ENCODE measurements at places on chromosomes 3 and 15.

DNA sequence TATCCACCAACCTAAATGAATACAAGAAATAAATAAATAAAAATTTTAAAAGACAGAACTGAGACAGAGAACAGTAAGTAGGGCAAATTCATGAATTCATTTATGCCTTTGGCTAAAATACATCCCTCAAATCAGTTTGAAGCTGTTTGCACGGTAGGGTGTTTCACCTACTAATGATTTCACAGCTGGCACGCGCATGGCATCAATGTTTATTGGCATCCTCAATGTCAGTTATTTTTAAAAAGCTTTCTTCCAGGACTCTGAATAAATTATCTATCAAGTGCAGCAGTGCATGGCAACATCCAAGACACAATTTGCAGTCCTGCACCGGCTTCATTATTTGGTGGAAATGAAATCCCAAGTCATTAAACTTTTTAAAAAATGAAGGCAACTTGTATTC lies 985.2 kb upstream of the ROBO1 start:
- DNase-seq, result no peak

- no peak for DNase-seq
Measured at GRCh38 chr3:185685231-185686035, 99.3 kb downstream of the SENP2 start.

GRCh38 chr3:182327196-182327681 lies 466.1 kb upstream of the ATP11B start:
- peak; percentile 42 for DNase-seq

DNA sequence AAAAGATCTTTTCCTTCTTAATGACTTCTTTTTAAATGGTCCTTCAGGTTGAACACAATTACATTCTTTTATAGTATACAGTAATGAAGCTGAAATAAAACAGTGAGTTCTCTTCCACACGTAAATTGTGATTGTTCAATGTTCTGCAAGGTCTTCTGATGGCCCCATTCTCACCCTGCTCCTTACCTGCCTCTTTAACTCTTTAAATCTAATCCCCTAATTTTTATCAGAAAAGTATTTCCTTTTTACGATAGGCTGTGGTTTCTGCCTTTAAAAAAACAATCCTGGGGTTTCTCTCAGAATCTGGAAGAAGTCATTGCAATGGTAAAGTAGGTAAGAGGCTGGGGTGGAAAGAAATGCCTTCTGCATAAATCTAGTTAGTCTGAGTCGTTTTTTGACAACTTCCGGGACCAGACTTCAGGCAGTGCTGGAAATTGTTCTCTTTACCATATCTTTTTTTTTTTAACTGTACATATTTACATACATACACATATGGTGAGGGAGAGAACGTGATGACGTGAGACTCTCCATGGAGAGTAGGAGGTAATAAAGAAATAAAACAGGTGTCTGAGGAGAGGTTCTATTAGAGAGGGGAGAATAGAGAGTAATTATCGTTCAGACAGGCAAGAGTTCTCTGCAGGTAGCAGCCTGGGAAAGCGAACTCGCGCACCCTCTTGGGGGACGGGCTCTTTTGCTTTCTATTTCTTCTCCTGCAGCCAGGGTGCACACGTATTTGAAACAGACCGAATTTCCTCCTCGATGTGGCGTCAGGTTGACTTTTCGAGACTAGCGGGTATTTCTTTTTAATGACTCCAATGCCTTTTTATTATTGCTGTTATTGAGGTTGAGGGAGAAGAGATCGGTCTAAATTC lies at the start of gene SIDT1:
Gene SIDT1 (plus strand): TSS at position 730 of the 872 bp plus-strand sequence. CDS start 467 bp downstream, outside the sequence.
- no peak for DNase-seq

DNA sequence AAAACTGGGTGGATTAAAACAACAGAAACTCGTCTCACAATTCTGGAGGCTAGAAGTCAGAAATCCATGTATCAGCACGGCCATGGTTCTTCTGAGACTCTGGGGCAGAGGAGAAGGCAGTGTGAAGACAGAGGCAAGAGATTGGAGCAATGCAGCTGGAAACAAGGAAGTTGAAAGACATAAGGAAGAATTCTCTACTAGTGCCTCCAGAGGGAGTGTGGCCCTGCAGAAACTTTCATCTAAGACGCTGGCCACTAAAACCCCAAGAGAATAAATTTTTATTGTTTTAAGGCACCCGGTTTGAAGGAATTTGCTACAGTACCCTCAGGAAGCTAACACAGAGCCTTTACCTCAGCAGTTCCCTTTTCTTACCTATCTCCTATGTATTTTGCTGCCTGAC lies 1012.2 kb upstream of the CADM2 start:
- no peak for DNase-seq

- no peak for DNase-seq
Measured at GRCh38 chr3:140292684-140293083, 357.7 kb downstream of the CLSTN2 start.

DNA sequence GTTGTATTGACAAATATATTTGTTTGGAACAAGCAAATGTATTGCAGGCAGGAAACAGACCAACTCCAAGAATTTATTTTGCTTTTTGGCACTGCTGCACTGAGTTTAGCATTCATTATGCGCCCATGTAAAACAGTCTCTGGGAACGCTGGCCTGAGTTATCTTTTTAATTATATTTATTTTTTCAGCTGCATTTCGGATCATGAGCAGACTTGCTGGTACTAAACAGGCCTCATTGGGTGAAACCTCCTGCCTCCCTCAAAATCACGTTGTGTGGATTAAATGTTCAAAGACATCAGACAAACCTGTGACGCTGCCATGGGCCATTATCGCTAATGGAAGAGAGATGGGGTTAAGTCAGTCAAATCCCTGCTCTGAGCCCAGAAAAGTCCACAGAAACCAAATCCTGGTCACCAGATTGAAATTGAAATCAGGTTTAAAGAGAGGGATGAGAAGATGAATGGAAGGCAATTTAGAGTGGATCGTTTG lies 511.1 kb upstream of the PROK2 start:
- DNase-seq, result no peak

DNA sequence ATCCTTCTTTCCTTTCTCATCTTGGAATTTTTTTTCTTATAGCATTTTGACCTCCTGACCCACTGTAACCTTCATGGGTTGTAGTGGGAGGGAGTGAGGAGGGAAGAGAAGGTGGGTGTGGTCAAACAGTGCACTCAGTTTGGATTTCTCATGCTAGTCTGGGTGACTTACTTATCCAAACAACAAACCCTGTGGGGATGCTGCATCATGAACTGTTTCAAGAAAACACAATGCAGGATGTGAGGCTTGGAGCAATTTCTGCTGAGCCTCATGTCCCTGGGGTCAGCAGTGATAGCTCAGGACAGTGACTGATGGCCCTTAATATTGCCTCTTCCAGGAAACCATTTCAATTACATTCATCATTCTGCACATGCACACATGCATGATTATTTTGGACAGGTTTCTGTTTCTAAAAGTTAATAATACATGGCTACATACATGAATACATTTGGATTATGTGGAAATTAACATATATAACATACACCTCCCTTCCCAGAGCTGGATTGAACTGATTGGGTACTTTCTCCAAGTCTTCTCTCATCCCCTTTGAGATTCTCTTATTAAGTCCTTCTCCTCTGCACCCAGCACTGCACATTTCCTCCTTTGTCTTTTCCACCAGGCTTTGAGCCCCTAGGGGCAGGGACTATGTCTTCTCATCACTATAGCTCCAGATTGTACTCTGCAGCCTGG lies 61.2 kb downstream of the ADAMTSL3 start:
- no peak for DNase-seq

DNA sequence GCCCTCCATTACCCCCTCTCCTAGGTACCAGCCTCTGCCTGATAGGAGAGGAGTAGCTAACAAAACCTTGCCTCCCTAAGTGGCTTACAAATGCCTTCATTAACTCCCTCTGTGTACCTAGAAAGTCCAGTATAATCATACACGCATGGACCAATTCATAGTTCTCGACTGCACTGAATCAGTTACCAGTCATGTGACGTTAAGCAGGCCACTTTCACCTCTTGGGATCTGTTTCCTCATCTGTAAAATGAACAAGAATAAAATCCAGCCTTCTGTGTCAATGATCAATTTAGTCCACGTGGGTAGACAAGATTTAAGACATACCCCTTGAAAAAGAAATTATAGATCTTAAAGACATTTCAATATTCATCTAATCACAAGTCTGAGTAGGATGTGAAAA lies 72.2 kb downstream of the TRIM69 start:
- DNase-seq, result no peak

- DNase-seq, result no peak
Measured at GRCh38 chr3:194705761-194706160, 20.1 kb downstream of the FAM43A start.

- no peak for DNase-seq
Measured at GRCh38 chr3:132911741-132912415, 126.3 kb upstream of the TMEM108 start.

GRCh38 chr3:183698318-183698751 lies 738 bp downstream of the YEATS2 start:
- DNase-seq, result no peak

GRCh38 chr3:152817400-152817799 lies 17.5 kb upstream of the P2RY1 start:
- DNase-seq, result no peak

DNA sequence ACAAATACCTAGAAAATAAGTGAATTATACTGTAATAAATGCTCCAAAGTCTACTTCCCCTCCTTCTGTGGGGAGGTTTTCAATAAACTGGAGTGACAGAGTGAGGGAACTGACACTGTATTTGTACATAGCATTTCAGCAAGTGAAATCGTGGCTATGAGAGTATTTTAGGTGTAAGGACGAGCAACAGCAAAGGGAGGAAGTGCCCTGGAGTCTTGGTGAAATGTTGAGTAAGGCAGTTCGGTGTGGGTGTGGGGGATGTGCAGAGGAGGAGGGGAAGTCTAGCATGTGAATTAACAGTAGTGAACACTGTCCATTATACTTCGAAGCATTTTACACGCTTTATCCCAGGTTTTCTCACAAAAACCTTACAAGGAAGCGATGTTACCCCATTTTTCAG lies 18.1 kb upstream of the P2RY13 start:
- no peak for DNase-seq

DNA sequence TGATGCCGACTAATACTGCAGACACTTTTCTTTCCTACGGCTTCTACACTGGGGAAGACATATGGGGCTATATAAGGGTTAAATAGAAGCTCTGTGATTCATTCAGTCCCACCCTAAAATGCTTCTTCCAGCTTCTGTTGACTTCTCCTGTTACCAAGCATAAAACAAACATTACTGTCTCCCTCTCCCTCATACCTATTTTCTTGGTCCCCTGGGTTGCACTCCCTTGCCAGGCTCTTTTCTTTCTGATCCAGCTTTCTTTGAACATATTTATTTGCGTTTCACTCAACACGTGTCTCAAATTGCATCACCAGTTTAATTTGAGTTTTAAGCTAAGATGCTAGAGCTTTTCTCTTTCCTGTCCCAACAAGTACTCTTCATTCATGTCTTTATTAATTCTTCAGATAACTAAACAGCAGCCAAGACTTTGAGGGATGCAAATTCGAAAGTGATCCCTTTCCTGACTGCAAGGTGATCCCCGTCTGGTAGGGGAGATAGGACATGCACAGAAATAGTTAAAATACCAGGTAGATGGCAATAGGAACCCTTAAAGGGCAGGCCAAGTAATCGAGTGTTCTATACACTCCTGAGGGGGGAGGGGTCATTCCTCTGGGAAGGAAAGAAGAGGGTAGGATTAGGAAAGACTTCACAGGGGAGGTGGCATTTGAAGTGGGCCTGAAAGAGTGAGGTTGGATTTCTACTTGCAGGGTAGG lies 198.6 kb upstream of the BCL6 start:
- no peak for DNase-seq

- no peak for DNase-seq
Measured at GRCh38 chr15:85651548-85651947, 143.2 kb downstream of the KLHL25 start.

GRCh38 chr15:44101944-44102343 lies 93.1 kb downstream of the FRMD5 start:
- no peak for DNase-seq

GRCh38 chr15:62307551-62307950 lies 142.5 kb upstream of the C2CD4B start:
- no peak for DNase-seq

DNA sequence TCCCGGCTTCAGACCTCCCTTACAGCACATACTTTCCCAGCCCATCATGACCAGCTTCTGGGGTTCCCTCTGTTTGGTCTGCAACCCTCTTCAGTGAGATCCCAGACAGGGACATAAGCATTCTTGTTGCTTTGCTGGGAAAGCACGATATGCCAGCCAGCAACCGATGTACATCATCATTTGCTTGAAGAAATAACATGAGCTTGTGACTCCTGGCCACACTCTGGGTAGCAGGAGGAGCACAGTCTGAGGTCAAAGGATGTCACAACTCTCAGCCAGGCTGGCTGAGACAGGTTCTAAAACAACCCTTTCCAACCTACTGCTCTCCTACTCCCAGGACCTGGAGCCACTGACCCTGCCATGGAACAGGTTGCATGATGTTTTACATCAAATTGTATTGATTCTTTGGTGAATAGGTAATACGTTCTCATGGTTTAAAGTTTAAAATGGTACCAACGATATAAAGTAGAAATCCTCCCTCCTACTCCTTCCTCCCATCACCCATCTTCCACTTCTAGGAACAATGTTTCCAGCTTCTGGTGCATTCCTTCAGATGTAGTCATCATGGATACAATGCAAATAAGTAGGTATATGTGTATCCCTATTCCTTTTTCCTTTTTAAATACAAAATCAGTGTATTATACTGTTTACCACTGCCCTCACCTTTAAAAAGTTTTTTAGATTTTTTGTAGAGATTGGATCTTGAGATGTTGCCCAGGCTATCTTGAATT lies 190.3 kb downstream of the OPA1 start:
- DNase-seq, result no peak

GRCh38 chr15:40927495-40927872 lies 1.7 kb upstream of the DLL4 start:
- no peak for DNase-seq

- no peak for DNase-seq
Measured at GRCh38 chr3:53342353-53342752, 5.0 kb downstream of the DCP1A start.

DNA sequence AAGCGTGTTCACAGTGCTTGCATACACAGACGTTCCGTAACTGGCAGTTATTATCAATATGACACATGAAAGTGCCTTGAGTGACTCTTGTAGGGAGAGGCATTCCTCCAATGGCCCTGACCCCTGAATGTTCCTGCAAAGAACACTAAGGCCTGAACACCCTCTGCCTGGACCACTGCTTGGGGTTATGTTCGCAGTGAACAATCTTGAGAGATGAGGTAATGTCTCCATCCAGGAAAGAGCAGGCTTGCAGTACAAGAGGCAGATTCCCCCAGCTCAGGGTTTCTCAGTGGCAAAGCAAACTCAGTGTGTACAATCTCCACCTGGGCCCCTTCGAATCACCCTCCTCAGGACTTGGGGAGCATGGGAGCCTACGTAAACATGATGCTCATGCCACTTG lies 324.6 kb downstream of the MAGI1 start:
- no peak for DNase-seq

Measured in SHP77 (cell line).